ENCODE measurements at places on chromosomes 1 and 21.
A peak's percentile ranks its signal among the peaks of the same experiment; 100 is the strongest.

- DNase-seq = no peak
Observed at GRCh38 chr1:89894210-89895201, 73.7 kb downstream of the LRRC8D start.

GRCh38 chr1:61204528-61204927 is 122.2 kb downstream of the NFIA start:
- no peak for DNase-seq

DNA sequence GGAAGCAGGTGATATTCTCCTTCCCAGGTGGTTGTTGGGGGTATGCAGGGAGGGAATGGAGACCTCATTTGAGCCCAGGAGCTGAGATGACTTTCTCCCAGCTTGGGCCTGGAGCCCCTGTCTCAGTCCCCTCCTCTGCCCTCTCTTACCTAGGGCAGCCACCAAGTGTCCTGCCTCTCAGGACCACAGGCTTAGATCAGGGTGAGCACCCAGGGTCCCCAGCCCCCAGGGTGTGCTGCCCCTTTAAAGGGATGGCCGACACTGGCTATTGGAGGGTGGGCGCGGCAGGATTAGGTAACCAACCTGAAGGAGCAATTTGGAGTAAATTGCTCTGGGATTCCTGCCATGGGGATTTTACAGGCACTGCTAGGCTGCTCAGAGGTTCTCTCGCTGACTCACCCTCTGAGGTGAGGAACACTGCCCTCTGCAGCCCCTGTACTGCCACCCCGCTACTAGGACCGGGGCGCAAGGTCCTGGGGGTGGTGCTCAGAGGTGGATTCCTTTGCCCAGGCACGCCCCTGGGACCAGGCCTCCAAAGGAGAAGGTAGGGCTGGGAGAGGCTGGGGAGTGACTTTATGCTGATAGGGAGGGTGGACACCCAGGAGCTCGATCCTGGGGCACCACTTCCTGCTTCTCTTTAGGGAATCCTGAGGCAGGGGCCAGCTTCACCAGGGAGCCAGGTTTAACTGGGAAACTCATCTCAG is 1.5 kb downstream of the RPS6KA1 start:
- DNase-seq = no peak

DNA sequence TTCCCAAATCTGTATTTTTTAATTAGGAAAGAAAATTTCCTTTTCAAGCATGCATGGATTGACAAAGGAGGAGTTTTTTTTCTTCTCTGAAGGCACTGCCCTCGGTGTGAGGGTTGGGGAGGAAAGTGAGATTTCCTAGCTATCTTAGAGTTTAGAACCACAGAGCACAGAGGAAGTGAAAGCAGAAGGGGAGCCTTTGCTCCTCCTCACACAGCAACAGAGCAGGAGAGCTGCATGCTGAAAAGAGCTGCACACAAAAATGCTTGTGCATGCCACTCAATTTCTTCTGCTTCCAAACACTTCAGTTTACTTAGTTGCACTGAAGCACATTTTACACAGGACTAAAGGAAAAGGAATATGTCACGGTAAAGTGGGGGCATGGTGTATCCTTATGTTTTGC is 308.1 kb downstream of the GPATCH2 start:
- peak; percentile 22 for DNase-seq

DNA sequence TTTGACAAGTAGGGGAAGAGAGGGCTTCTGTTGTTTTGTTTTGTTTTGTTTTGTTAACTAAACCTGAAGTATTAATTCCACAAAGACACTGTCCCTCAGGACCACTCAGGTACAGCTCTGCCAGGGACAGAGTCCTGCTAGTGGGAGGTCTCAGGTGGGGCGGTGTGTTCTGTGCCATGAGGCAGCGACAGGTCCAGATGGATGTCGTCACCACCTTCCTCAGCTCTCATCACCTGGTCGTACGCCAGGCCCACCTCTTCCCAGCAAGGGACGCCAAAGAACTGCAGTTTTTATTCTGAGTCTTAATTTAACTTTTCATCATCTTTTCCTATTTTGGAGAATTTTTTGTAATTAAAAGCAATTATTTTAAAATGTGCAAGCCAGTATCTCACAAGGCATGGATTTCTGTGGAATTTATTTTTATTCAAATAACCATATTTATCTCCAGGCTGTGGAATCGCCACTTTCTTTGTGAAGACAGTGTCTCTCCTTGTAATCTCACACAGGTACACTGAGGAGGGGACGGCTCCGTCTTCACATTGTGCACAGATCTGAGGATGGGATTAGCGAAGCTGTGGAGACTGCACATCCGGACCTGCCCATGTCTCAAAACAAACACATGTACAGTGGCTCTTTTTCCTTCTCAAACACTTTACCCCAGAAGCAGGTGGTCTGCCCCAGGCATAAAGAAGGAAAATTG is 62.5 kb downstream of the POFUT2 start:
- no peak for DNase-seq

- no peak for DNase-seq
Observed at GRCh38 chr1:193321242-193321840, 134.9 kb upstream of the B3GALT2 start.

DNA sequence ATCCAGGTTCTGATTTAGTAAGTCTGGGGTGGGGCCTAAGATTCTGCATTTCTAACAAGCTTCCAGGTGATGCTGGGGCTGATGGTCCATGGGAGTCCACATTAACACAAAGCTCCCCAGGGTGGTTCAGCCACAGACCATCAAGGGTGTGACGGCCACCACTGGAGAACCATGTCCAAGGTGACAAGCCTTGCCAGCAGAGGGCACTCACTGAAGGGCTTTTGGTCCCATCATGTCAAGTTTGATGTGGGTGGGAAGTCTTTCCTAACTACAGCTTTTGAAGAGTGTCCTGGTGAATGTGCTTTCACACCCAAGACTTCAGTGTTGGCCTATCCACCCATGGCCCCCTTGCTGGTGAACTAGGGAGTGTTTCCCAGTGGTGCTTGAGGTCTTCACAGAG is 67.1 kb downstream of the UBE2T start:
- peak; percentile 30 for DNase-seq

- DNase-seq = no peak
Observed at GRCh38 chr21:36347962-36348328, 27.9 kb downstream of the MORC3 start.

DNA sequence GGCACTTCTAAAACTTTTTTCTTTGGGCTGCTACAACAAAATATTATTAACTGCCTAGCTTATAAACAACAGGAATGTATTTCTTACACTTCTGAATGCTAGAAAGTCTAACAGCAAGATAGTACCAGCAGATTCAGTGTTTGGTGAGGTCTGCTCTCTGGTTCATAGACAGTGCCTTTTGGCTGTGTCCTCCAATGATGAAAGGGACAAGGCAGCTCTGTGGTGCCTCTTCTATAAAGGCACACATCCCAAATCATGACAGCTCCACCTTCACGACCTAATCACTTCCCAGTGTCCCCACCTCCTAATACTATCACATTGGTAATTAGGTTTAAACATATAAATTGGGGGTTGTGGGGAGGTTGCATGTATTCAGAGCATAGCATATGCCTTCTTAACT is 9.5 kb downstream of the CFH start:
- no peak for DNase-seq

DNA sequence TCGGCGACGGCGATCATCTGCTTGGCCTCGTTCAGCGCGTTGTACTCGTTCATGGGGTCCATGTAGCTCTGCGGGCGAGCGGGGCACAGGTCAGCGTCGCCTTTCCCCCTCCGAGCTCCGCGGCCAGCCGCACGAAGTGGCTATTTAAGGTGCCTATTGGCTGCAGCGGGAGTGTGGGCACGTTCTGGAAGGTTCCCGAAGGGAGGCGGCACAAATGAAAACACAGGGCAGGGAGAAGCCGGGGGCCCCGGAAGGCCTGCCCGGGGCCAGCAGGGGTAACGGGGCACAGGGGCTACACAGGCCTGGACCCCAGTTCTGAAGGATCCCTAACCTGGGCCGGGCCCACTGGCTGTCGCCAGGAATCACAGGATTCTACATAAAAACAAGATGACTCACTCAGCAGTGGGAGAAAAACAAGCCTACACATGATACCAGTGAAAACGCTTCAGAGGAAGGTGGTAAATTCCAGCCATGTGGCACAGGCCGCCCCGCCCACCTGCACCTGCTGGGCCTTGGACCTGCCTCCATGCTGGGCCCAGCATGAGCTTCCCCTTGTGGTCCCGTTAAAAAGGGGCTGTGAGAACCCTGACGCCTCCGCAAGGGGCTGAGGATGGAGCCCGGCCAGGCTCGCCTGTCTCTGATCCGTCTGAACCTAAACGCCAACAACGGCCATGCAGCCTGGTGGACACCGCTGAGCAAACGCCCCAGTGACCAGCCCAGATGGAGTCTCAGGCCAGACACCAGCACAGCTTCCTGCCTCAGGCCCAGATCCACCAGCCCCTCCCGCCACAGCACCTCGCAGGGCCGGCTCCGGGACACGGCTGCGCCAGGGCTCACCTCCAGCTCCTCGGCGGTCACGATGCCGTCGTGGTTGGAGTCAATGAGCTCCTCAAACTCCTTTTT is 3.9 kb upstream of the TNFRSF4 start:
- no peak for DNase-seq

DNA sequence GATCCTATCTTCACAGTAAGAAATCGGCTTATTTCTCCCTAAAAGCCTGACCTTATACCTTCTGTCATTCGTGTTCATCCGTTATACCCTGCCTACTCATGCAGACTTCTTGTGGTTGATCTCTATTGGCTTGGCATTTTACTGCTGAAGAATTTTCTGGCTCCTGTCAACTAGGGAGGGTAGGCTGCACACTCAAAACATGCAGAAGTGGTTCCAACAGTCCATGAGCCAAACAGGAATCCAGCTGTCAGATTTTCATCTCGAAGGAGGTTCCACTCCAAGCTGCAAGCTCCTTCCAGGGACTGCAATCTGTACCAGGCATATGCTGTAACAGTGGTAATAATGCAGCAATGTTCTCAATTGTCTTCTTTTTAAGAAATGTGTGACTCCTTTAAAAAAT is 10.1 kb downstream of the DNAJC11 start:
- DNase-seq = no peak

GRCh38 chr1:156504438-156504813 is 3.9 kb upstream of the MEF2D start:
- DNase-seq = no peak

DNA sequence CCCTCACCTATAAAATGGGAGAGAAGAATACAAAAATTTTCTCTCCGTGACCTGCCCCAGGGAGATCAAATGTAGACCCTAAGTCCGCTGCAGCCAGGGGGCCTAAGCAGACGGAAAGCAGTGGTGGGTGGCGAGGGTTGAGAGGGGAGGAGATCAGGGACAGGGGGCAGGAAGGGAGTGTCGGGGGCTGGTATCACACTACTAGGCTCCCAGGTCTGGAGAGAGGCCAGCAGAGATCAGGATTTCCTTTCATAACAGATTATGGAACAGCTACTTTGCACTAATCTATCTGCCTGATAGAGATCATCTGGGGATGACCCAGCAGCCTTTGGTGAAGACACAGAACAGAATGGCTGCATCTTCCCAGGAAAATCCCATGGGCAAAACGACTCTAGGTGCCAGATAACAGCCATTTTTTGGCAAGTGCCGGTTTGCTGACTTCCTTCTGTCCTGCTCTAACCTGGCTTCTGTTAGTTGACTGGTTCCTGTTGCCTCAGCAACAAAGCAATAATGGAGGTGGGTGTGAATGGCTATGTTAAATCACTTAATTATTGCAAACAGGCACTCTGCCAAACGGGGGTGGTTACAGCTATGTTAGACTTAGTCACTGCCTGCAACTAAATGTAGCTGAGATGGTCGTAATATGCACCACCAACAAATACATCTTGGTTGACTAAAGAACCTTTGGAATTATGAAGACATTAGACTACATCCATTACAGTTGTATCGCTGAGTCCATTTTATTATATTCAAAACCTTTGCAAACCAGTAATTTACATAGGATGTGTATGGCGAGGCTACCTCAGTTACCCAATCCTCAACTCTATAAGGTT is 30.0 kb upstream of the EPS8L3 start:
- DNase-seq = no peak

- DNase-seq = peak; percentile 91
Observed at GRCh38 chr1:40802078-40802741, 18.6 kb downstream of the KCNQ4 start.

GRCh38 chr1:64116537-64116936 is 86.9 kb upstream of the UBE2U start:
- no peak for DNase-seq

GRCh38 chr1:71762514-71763255 is 519.7 kb downstream of the NEGR1 start:
- no peak for DNase-seq

GRCh38 chr1:101128211-101128727 is 102.7 kb upstream of the DPH5 start:
- no peak for DNase-seq

GRCh38 chr1:1678581-1679380 is 13.8 kb downstream of the SLC35E2B start:
- peak; percentile 72 for DNase-seq

DNA sequence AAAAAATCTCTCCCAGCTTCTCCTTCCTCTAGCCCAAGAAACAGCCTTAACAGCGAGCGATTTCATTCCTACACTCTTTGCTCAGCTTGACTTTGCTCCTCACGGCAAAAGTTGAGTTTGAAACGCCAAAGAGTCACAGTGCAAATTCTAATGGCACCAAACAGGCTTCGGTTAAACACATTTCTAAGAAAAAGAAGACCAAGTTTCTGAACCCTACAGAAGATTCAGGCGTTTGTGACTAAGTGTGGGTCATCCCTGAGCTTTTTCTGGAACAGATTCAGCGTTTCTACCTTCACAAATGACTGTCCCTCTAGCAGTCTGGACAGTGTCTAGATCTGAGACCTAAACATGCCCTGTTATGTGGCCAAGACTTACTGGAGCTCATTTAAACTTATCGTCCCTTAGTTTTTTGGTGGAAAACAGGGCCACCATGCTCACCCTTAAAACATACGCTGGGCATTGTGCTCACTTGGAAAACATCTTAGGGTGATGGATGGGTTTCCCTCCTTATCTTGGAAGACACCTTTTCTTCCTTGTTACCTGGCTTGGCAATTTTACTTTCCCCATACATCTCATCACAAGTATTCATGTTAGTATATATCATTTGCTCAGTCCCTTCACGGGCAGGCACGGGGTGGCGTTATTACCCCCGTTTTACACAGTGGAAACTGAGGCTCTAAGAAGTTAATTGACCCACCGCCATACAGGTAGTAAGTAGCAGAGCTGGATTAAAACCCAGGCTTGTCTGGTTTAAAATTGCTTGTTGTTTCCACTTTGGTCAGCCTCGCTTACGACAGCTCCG is 1.0 kb downstream of the C1orf198 start:
- DNase-seq = no peak

GRCh38 chr1:223490256-223490655 is 97.0 kb downstream of the CCDC185 start:
- no peak for DNase-seq

Measured in GM12891 (cell line).